ENCODE measurements at places on chromosomes 3 and 15.
A peak's percentile ranks its signal among the peaks of the same experiment; 100 is the strongest.

- DNase-seq, result no peak
These were observed 8.8 kb downstream of the BSN start for GRCh38 chr3:49563040-49563578.

DNA sequence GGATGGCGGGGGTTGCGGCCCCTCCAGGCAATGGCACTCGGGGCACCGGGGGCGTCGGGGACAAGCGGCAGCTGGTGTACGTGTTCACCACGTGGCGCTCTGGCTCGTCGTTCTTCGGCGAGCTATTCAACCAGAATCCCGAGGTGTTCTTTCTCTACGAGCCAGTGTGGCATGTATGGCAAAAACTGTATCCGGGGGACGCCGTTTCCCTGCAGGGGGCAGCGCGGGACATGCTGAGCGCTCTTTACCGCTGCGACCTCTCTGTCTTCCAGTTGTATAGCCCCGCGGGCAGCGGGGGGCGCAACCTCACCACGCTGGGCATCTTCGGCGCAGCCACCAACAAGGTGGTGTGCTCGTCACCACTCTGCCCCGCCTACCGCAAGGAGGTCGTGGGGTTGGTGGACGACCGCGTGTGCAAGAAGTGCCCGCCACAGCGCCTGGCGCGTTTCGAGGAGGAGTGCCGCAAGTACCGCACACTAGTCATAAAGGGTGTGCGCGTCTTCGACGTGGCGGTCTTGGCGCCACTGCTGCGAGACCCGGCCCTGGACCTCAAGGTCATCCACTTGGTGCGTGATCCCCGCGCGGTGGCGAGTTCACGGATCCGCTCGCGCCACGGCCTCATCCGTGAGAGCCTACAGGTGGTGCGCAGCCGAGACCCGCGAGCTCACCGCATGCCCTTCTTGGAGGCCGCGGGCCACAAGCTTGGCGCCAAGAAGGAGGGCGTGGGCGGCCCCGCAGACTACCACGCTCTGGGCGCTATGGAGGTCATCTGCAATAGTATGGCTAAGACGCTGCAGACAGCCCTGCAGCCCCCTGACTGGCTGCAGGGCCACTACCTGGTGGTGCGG is 1.9 kb downstream of the CHST2 start:
- peak; percentile 48 for DNase-seq

DNA sequence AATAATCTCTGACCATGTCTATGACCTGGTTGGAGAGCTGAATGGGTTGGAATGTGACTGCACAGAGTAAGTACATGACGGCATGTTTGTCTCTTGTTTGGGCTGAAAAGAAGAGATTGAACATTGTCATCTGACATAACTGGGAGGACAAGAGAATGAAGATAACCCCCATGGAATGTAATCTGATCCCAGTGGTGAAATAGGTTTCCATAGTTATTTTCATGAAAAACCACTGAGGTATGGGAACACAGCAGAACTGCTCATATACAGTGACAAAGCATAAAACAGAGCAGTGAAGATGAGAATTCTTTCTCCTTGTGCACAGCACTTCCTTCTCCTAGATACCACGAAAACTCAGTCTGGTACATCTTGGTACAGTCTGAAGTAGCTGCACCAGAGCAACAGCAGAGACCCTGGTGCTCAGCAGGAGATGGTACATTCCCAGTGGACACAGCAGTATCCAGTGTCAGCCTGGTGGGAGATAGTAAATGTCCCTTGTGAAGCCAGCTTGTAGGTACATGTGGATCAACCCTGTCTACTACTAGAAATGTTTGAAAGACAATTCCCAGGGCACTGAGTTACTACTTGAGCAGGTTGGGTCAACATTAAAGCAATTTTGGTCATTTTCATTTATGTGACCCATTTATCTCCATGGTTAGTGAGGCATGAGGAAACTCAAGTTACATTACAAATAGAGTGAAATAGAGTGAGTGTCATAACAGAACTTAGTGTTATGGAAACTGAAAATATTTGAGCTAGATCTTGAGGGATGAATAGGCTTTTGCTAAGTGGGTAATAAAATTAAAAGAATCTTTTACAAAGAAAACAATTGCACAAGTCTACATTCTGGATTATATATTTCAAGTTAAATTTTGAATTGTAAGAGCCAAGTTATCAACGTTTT is 178.3 kb downstream of the SUCNR1 start:
- no peak for DNase-seq

GRCh38 chr3:24683633-24684384 is 189.2 kb upstream of the THRB start:
- DNase-seq, result no peak

DNA sequence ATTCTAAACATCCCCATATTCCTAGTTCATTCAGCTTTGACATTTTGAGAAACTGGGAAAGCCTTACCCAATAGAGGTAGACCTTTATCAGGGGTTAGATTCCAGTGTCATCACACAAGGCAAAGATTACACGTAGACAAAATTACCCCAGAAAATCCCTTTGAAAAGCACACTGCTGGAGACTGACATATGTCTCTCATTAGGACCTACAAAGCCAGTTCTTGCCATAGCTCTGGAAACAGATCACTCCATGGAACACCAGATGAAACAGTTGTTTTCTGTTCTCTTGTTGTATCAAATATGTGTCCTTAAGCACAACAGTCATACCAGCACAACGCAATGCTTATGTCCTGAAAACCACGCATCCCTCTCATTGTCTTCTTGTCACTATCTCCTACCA is 44.7 kb downstream of the RARB start:
- DNase-seq, result no peak

DNA sequence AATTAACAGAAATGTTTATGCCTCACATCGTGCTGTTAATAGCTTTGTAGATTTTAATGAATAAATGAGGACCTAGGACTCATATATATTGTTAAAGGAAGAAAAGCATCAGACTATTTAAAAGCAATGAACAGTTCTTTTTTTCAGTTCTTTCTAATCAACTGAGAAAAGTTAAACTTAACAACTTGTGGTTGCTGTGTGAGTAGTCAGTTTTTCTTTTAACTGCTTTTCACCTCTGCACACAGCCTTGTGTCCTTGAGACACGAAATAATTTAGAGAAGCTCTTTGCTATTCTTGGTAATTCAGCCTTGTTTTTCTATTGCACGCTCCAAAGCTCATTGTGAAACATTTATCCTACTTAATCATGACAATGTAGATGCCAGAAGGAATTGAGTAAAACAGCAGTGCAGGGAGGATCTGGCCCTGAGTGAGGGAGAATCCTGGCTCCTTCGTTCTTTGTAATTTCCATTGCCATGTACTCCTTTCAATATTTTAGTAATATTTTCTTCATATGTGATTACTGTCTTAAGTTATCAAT is 499.0 kb downstream of the PYDC2 start:
- DNase-seq, result no peak

GRCh38 chr15:33852570-33852969 is 115.7 kb upstream of the CHRM5 start:
- no peak for DNase-seq

DNA sequence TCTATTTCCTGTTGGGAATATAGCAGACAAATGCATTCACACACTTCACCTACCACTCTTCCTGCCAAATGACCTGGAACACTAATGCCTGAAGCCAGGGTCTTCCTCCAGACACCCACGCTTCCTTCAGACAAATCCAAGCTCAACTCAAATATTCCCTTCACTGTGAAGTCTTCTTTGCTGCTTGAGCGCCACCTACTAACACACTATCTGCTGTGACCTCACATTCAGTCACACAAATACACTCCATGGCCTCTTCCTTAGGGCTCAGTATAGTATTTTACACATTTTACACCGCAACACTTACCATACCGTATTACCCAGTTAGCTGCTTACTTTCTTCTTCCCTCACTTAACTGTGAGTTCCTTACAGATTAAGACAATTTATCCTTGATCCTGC is 149.4 kb downstream of the SHOX2 start:
- DNase-seq, result no peak

- no peak for DNase-seq
These were observed 2.1 kb upstream of the ALAS1 start for GRCh38 chr3:52195823-52196331.

- no peak for DNase-seq
These were observed 27.8 kb downstream of the FNDC3B start for GRCh38 chr3:172066880-172067796.

GRCh38 chr3:146414010-146414409 is 55.4 kb downstream of the PLSCR2 start:
- DNase-seq, result no peak

- no peak for DNase-seq
These were observed 21.6 kb downstream of the LYSMD4 start for GRCh38 chr15:99711625-99712024.

DNA sequence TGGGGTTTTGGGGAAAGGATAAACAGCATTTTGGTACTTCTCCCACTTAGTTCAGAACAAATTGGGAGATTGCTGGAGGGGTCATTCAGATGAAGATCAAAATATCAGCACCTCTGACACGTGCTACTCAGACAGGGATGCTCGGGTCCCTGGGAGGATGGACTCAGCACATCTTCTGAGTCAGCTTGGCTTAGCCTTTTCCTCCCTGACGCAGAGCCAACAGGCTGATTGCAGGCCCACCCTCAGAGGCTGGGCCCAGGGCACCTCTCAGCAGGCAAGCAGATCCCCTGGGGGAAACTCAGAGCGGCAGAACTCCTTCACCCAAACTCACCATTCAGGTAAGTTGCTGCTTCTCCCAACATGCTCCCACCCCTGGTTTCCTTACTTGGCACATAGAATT is 304.9 kb downstream of the TLE3 start:
- no peak for DNase-seq

DNA sequence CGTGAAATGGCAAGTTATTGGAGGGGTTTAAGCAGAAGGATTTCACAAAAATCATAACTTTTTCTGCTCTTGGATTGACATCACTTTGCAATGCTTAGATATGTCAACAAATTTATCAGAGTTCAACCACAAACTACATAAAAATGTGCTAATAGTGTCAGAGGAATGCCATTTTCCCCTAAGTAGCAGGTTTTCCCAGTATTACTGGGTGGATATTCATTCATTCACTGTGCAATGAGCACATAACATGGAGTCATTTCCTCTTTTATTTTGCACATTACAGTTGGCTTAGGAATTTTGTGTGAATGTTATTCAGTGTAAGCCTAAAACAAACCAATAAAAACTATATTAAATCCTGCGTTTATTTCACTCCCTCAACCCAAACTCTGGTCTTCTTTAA is 537.3 kb upstream of the MCTP2 start:
- DNase-seq, result no peak

- no peak for DNase-seq
These were observed 1.0 kb downstream of the UBE2E1 start for GRCh38 chr3:23806534-23807423.

DNA sequence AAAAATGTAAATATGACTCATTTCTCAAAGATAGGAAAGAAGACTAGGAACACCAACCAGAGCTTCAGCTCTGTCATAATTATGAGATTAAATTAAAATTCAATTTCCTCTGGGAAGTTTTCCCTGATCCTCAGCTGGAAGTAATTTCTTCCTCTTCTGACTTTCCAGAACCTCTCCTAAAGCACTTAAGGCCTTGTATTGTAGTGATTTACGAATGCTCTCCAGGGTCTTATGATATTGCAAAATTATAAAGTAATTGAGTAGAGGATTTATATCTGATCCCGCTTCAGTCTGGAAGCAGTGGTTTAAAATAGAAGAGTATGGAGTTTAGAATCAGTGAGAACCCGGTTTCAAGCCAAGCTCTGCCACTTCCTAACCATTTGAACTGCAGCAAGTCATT is 279.8 kb downstream of the ZPLD1 start:
- DNase-seq, result no peak

GRCh38 chr3:188060840-188061544 is 93.0 kb upstream of the LPP start:
- peak; percentile 37 for DNase-seq

- no peak for DNase-seq
These were observed 2.7 kb upstream of the SERF2 start for GRCh38 chr15:43789409-43789808.

- no peak for DNase-seq
These were observed 26.9 kb downstream of the RNF13 start for GRCh38 chr3:149839896-149840295.

DNA sequence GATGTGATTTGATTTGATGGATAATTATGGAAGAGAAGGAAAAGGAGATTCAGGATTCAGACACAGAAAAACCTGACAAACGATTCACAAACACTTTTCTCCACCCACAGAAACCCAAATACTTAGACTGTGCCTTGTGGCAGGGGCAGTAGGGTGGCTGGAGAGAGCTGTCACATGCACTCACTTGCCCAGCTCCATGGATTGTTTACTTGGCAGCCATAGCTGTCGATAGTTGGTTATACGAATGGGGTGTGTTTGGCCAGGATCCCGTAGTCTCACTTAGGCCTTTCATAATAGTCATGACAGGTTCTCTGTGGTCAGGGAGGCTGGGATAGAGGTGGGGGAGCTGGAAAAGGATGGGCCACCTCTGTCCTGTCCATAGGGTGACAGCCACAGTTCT is 76.9 kb downstream of the CACNA1D start:
- no peak for DNase-seq
